ENCODE measurements at places on chromosomes 1 and 21.
A peak's percentile ranks its signal among the peaks of the same experiment; 100 is the strongest.

DNA sequence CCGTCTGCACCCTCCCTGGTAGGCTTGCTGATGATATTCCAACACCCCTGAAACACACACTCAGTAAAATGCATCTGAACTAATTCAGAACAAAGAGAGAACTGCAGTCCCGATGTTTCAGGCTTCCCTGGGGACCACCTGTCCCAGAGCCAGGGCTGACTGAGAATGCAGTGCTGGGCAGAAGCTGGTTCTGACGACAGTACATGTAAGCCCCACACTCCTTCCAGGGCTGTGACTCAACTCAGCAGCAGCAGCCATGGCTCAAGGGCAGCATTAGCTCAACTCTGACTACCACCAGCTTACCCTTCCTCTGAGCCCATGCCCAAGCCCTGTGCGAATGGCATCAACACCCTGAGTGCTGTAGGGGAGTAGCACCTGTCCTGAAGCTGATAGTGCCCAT is 56.4 kb upstream of the SIPA1L2 start:
- no peak for DNase-seq

DNA sequence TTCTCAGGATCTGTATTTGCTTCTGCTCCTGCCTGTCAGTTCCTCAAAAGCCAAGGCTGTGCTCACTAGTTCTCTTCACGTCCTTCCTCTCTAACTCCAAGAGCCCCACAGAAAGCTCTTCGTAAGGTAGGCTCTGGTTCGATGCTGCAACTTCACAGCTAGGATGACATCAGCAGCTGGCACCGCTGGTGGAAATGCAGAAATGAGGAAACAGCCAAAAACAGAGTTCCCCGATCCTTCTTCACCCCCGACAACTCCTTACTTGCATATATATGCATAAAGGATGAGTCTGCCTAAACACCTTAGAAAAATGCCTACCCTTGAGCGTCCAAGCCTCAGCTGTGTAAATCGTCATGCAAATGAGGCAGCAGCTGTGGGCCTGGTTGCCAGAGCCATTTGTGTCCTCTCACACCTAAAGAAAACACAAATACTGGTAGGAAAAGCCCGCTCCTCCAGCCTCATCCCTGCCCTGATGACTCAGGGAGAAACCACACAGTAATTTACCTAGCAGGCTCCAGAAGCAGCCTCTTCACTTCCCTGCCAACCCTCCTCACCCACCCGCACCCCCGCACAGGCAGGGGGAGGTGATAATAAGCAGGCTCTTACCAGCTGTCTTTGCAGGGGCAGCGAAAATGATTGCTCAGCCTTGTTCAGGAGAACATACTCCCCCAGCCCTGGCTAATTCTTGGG is 28.2 kb downstream of the BATF3 start:
- DNase-seq = no peak

DNA sequence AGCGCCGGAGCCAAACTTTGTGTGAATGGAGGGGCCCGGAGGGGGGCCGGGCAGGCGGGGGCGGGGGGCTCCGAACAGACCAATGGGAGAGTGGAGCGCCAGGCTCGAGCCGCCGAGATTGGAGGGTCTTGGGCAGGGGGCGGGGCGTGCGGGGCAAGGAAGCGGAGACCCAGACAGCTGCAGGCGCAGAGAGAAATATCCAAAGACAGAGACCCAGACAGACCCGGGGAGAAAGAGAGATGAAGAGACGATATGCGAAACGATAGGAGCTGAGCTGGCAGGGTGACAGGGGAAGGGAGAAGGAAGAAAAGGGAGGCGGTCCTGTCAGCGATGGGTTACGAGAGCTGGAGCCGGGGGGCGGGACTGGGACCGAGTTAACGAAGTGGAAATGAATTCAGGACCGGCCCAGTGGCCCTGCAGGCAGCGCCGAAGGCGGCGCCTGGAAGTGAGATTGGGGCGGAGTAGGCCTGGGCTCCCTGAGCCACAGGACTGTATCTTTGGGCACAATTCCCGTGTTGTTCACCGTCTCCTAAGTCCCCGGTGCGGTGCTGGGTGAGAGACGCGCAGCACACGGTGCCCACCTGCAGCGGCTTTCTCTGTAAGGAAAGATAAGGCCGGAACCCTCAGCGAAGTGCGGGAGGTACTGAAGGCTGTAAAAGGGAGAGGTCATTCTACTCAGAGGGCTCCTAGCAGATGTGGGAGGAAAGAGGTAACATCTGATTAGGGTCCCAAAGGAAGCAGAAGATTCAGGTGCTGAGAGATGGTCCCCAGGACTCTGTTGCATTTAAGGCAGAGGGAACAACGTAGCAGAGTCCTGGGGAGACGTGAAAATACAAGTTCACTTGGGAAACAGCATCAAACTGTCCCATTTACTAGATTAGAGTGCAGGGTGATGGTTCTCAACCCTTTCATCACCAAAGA is 543 bp upstream of the KCNJ10 start:
- DNase-seq = peak; percentile 94

GRCh38 chr1:22410928-22411495 is 40.6 kb upstream of the ZBTB40 start:
- DNase-seq = no peak

DNA sequence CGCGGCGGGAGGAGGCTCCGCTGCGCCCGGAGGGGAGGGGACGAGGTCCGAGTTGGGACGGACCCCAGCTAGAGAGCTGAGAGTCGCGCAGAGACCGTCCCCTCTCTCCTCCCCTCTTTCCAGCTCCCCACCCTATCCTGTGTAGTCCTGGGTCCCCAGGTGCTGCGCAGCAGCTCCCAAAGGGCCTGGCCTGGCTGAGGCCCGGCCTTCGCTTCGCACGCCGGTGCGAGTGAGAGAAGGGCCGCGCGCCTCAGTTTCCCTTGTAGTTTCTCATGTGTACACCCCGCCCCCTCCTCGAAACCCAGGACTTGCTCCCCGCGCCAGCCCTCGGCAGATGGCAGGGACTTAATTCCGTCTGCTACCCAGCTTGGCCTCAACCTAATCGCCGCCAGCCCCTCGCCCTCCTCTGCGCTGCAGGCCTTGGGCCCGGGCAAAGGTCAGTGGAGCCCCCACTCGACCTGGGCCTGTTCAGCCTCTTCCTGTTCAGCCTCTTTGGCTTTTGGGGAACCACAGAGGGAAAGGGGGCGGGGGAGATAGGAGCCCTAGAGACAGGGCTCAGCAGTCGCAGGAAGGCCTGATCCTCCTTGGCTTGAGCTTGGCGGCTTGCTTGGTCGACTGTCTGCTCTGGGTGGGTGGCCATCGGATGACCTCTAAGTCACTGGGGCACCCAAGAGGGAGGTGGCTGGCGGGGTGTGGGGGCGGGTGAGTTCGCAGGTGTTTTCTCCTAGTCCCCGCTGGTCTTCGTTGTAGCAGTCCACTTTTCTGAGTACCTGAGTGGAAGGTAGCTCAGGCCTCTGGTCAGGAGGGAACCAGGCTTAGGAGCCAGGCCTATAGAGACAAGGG is 1.0 kb downstream of the ZNF687 start:
- DNase-seq = peak; percentile 40

DNA sequence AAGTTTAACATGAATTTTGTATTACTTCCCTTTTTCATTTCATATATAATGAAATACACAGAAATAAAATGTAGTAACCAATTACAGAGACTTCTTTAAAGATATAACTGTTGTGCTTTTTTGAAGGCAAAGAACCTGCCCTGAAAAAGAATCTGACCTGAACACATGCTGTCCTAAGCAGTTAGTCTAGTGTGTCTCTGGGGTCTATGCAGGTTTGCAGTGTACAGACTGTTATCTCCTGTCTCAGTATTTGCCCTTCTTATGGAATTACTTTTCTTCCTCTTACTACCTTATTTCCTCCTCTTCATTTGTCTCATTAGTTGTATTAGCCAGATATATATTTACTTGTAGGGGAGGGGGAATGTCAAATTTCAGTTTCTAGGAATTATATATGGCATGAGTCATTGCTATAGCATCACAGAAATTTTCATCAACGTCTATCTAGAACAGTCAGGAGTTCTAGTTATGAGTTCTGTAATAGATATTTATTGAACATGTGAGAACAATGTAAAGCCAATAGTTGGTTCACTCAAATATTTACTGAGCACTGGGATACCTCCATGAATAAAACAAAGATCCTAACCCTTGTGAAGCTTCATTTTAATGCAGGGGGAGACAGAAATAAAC is 28.4 kb upstream of the PLEKHO1 start:
- DNase-seq = no peak

DNA sequence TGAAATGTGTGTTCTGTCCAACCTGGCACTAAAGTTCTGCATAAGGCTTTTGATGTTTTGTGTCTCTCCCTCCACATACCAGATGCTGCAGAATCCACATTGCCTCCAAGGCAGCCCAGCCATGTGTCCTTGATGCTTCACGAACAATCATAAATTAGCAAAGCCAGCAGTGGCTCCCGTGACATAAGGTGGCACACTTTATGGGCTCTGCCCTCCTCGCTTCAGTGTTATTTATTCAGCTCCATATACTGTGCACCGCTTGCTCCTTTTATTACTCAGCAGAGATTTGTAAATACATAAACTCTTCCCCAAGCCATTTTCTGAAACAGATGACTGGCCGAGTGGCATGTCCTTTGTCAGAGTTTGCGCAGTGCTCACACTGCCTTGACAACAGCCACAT is 112.8 kb upstream of the SLC35F3 start:
- no peak for DNase-seq

DNA sequence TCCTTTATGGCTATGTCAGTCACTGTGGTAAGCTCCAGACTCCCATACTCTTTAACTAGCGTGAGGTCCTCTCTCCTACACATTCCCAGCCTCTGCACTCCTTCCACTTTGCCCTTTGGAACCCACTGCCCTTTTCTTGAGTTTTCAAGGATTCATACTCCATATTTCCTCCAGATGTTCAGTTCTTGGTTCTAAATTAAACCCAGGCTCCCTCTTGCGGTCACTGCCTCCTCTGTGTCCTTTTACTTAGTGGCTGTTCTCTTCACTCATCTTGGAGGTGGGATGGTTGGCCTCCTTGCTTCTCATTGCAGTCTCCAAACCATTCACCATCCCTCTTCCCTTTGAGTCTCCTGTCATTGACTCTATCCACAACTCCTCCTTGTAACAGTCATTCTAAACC is 208.1 kb downstream of the TGFB2 start:
- DNase-seq = no peak

DNA sequence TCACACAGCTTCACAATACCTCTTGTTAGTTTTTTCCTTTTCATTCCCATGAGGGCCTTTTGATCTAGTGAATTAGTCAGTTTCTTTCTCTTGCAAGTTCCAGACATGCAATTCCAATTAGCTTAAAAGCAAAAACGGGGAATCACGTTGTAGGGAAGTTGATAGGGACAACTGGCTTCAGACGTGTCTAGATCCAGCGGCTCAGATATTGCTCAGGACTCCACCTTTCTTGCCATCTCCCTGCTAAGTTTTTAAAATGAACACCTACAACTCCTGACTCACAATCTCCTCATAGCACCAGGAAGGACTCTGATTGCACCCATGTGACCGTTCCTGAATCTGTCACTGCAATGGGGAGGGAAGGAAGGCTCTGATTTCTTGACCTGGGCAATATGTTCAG is 63.8 kb upstream of the ARHGAP29 start:
- DNase-seq = no peak

DNA sequence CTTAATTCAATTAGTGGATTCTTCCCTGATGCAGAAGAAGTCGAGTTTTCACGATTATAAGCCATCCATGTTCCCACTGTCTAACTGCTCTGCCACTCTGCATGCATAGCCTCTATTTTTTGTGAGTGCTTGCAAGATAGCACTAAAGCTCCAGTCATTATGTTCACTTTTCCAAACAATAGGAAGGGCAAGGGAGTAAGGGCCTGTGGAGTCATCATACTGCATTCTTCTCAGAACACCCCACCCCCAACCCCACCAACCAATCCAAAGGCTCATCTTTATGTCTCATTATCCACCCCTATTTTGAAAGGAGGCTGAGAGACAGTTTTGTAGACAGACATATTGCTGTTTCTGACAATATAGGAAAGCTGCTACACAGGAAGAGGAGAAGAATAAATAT is 471.7 kb upstream of the ADGRL2 start:
- DNase-seq = no peak

- DNase-seq = no peak
Measured at GRCh38 chr1:157472959-157473358, 79.4 kb downstream of the FCRL5 start.

DNA sequence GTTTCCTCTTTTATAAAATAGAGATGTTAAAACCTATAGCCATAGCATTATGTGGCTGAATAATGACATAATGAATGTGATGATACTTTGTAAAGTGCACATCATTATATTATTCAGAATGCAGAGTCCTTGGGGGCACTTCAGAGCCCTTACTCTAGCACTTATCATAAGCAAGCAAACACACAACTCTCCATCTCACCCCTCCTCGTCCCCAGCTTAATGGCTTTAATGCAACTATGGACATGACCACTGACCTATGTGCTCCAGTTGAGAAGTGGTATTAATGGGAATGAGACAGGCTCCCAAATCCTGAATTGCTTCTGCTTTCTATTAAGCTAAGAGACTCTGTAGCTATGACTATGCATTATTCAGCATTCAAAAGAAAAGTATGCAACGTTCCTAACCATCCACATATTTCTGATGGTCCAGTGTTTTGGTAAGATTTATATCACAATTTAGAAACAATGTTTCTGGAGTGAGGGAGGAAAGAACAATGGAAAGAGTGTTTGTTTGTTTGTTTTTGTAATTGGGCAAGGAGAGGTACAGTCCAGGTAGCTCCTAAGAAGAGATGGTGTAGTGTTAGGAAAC is 194.0 kb upstream of the PLXNA2 start:
- no peak for DNase-seq

GRCh38 chr1:67882196-67882958 is 49.1 kb upstream of the GNG12 start:
- DNase-seq = no peak

- DNase-seq = no peak
Measured at GRCh38 chr21:42373196-42373907, 7.0 kb upstream of the TFF1 start.

DNA sequence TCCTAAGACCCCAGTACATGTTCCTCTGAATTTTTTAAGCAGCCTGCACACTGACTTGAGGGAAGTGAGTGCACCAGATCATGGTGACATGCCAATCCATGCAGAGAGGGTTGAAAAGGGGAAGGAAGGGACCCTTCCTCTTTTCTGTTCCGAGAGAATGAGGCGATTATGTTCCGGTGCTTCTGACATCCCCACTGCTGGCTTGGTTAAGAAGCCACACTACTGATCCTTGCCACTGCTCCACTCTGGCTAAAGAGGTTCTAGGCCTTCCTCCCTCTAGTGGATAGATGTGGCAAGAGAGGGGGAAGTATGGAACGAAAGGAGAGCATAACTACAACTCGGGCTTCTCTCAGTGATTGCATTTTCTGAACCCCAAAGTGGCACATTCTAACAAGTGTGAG is 1.8 kb upstream of the CYB5R1 start:
- peak; percentile 28 for DNase-seq

- no peak for DNase-seq
Measured at GRCh38 chr1:84827555-84827954, 65.5 kb downstream of the LPAR3 start.

GRCh38 chr1:236273358-236273757 is 8.4 kb downstream of the ERO1B start:
- DNase-seq = no peak

GRCh38 chr1:58390091-58390490 is 156.4 kb downstream of the OMA1 start:
- DNase-seq = no peak

- no peak for DNase-seq
Measured at GRCh38 chr1:112840631-112841624, 115.1 kb downstream of the SLC16A1 start.

GRCh38 chr1:9296850-9297249 is 4.2 kb downstream of the SPSB1 start:
- DNase-seq = no peak

GRCh38 chr1:52927212-52928014 is at the start of gene SCP2:
Gene SCP2 (plus strand): TSS chr1:52927276. CDS start chr1:52927397, 121 bp downstream.
- DNase-seq = peak; percentile 82

- no peak for DNase-seq
Measured at GRCh38 chr1:119440721-119441307, 25.9 kb downstream of the HSD3B2 start.

GRCh38 chr1:119080586-119080985 is 59.9 kb downstream of the WARS2 start:
- DNase-seq = no peak
